ENCODE measurements at places on chromosomes 13 and 19.

DNA sequence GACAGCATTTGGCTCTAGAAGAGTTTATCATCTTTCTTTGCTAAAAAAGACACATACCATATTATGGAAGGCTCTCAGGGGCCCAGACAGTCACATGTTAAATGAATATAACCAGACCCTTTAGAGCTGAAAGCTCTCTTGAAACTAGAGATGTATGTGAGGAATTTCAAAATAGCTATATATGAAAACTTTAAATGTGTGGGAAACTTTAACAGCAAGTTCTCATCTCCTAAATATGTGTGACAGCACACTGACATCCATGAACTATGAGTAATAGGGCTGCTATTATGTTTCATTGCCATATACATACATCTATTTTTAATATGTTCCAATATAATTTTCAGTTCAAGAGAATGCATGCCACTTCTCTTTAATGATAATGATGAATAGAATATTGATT lies 509.5 kb downstream of the GPC6 start:
- DNase-seq, result peak; percentile 39

GRCh38 chr19:35142606-35143230 lies 337 bp upstream of the FXYD7 start:
- peak; percentile 52 for DNase-seq

- no peak for DNase-seq
Observed at GRCh38 chr13:63972328-63972727, 2556.7 kb upstream of the PCDH20 start.

GRCh38 chr13:100883453-100883852 lies 208.9 kb upstream of the TMTC4 start:
- DNase-seq, result no peak

Data from cardiac fibroblast (primary cell).